NCI-H2081 treated with DMSO at 0.1 percent for 48 hours (cell line): ENCODE measurements at places on chromosomes 4 and X.

DNA sequence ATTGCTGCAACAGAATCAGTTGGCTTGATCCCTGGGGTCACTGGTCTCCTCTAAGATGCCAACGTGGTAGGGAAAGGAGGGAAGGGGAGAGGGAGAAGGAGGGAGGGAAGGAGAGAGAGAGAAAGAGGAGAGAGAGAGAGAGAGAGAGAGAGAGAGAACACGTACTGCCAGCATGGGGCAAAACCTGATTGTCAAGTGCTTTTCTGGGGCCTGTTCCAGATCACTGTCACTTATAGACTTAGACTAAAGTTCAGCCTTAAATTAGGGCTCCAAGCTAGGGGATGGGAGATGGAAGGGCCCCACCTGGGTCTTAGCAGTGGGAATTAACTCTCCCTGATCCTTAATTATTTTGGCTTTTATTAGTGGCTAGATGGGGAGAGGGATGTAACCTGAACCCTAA, 12.9 kb downstream of the SHROOM4 start:
- DNase-seq = no peak

- DNase-seq = no peak
Observed at GRCh38 chrX:32024072-32024471, 952.2 kb upstream of the FTHL17 start.

DNA sequence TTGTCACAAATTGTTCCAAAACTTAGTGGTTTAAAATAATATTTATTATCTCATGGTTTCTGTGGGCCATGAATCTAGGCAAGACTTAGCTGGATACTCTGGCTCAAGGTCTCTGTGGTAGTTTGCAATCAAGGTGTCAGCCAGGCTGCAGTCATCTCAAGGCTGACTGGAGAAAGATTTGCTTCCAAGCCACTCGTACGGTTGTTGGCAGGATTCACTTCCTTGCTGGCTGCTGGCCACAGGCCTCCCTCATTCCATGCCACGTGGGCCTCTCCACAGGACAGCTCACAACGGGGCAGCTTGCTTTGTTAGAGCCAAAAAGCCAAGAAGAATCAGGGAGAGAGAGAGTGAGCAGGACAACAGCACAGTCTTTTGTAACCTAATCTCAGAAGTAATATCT, 101.4 kb downstream of the WWC2 start:
- DNase-seq = no peak

DNA sequence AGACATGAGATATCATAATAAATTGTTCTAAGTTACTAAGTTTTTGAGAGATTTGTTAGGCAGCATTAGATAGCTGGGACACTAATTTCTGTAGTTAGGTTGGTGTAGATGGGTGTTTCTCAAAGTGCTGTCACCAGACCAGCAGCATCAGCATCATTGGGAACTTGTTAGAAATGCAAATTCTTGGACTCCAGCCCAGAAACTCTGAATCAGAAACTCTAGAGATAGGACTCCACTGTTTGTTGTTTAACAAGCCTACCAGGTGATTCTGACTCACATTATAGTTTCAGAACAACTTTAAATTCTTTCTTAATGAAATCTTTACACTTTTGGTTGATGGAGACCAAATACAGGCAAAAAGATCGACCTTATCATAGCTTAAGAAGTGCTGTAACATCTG, 173.7 kb downstream of the PABPC4L start:
- no peak for DNase-seq

DNA sequence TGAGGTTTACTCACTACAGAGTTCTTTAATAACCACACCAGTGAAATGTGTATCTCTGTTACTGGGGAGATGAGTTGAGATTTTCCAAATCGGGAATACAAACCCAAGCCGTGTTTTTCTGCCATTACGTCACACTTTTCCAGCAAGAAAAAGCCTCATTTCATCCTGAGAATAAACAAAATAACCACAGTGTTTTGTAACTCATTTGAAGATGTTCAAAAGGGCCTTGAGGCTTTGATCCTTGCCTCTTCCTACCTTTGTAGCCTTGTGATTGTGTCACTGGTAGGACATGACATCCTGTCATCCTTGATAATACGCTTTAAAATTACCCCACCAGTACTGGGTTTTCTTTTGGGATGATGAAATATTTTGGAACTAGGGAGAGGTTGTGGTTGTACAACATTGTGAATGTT, 2.9 kb downstream of the USP11 start:
- DNase-seq = no peak

DNA sequence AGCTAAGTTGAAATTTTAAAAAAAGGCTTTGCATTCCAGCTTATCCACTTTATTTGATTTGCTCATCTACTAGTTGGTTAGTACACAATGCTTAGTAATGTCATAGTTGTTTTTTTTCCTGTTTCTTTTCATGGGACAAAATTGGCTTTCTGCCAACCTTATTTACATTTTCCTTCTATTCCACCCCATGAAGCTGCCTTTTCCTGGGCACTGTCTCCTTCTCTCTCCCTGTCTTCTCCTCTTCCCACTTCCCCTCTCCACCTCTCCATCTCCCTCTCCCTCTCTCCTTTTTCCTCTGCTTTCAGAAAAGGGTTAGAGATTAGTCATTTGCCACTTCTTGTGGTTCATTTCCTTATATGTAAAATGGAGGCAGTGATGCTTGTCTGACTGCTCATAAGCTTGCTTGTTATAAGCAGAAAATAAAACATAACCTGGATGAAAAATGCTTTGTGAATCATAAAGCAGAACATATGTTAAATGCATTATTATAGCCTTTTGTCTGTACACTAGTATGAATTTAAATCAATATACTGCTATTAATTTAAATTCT, 181.9 kb downstream of the CEP135 start:
- DNase-seq = no peak

DNA sequence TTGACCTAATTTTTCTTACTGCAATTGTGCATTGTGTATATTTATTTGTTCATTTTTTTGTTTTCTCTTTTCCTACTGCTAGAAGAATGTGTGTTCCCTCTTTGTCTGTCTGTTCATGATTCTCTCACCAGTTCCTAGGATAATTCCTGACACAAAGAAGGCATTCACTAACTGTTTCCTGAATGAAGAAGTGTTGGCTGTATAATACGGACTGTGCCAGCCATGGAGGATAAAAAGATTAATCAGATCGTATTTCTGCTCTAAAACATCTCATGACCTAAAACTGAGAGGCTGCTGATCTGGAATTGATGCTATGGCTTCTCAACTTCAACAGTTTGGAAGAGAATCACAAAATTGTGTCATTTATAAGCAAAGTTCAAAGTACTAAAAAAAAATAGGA, 563.1 kb upstream of the FRG1 start:
- no peak for DNase-seq

DNA sequence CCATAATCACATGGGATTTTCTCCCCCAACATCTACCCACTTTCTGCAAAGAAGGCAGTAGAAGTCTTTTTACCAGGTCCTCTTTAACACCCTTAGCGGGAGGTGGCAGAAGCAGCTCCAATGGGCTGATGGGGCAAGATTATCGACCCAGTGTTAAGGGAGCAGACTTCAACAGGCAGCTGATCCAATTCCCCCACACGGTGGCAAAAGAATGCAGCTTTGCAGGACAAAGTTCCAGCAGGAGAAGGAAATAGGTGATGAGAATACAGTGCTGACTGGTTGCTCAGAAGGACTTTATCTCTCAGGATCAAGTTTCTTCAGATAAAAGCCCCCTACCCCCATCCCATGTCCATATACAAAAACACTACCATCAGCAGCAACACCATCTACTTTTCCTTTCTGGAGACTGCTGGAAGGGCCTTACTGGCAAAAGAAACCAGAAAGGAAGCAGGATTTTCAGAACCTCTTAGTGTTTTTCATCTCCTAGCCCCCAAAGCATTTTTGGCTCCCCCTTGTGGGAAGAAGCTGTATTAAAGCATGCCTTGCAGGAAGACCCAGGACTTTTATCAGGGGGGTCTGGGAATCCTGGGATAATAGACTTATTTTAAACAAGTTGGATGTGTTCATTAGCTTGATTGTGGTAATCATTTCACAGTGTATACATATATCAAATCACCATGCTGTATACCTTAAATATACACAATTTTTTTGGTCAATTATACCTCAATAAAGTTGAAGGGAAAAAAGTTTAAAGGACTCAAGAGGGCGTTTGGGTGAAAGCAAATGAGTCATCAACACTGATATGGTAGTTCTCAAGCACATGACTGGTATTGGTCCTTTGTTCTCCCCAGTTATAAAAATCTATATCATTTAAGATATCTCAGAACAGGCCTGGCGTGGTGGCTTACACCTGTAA, 146.4 kb downstream of the GPC3 start:
- DNase-seq = no peak

DNA sequence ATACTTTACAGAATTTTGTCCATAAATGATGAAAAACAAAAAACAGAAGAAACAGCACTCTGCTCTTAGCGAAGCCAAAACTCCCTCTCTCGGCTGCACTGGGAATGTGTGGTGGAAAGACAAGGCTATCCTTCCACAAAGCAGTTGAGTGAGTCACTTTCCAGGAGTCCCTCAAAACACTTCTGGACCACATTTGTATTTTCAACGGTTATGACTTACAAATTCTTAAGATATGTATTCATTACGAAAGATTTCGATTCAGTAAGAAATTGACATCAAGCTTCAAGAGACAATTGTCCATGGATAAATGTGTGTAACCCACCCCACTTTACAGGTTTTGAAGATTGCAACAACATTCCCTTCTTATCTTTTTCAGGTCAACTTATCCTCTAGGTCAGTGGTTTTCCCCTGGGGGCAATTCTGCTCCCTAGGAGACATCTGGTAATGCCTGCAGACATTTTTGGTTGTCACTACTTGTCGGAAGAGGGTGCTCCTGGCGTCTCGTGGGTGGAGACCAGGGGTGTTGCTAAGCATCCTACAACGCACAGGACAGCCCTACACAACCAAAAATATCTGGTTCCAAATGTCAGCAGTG, 66.7 kb upstream of the MTNR1A start:
- no peak for DNase-seq

DNA sequence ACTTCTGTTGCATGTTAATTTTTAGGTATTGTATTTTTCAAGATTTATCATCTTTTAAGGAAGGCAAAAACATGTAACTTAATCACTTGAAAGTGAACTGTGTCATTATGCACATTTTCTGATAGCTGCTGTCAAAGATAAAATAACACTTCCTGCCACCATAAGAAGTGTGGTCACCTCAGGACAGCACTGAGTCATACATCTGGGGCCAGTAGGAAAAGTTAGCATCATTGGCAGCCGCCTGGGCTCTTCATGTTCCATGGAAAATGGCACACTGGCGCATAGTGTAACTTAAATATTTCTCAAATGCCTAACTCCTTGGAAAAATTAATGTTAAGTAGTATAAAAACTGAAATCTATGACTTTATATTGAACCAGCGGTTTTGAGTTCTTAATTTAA, 24.2 kb downstream of the CNKSR2 start:
- no peak for DNase-seq

GRCh38 chrX:47530049-47530448, 31.0 kb upstream of the ARAF start:
- no peak for DNase-seq

- DNase-seq = no peak
Observed at GRCh38 chr4:5409972-5410618, 298.3 kb downstream of the EVC2 start.

DNA sequence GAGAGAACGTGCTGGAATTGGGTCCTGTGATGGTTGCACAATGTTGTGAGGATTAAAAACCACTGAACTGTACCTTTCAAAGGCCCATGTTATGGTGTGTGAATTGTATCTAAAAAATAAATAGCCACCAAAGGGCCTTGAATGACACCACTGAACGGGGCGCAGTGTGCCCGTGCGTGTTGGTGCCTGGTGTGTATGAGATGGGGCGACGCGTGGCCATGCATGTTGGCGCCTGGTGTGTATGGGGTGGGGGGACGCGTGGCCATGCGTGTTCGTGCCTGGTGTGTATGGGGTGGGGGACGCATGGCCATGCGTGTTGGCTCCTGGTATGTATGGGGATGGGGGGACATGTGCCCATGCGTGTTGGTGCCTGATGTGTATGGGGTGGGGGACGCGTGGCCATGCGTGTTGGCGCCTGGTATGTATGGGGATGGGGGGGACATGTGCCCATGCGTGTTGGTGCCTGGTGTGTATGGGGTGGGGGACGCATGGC, 66.6 kb upstream of the HELT start:
- no peak for DNase-seq

- no peak for DNase-seq
Observed at GRCh38 chr4:80307774-80308465, 27.6 kb upstream of the CFAP299 start.

DNA sequence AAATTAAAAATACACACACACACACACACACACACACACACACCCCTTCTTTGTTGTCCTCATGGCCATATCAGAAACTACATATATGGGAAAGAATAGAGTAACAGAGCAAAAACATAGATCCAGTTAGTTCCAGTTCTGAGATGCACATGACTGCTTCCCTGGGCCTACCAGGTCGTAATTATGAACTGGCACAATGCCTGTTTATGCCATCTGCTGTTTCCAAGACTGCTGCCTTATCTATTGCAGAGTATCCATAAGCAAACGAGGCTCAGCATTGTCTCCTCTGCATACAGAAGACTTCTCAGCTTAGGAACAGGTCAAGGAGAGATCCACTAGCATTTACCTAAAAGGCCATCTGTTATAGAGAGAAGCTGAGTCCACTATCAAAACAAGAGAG, 789.0 kb downstream of the TECRL start:
- peak; percentile 20 for DNase-seq

DNA sequence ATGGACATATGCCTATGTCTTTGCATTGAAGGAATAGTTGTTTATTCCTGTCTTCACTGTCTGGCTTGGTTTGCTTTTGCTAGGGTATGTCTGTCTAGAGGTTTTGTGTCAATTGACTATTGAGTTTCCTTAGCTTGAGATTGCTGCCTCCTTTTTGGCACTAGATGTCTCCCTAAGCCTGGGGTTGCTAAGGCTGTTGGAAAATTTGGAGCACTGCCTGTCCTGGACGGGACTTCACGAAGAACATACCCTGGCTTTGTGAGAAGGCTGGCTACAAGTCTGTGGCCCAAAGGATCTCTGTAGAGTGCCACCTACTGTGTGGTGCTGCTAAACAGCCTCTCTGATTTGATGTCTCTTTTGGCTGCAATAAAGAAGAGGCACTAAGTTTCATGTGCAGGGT, 183.8 kb upstream of the NUDT10 start:
- no peak for DNase-seq

GRCh38 chr4:132015321-132015720, 1133.8 kb upstream of the PCDH10 start:
- no peak for DNase-seq

- no peak for DNase-seq
Observed at GRCh38 chr4:159077702-159078495, 25.0 kb upstream of the RAPGEF2 start.

DNA sequence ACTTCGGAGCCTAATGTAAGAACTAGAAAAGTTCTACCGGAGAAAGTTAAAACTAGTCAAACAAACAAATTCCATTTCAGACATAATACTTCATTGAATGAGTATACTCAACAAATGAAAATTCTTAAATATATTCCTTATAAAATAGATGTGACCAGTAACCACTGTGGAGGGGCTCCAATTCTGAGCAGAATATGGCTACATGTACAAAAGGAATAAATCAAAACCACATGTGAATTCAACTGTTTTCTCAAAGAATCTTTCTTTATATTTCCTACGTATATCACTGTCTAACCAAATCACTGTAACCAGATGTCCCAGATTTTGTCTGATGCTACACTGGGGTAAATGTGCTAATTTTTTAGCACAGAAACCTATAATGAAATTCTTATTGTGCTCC, 49.0 kb downstream of the HTN1 start:
- DNase-seq = no peak

GRCh38 chrX:97210501-97210900, 326.8 kb downstream of the RPA4 start:
- DNase-seq = no peak

GRCh38 chr4:79495447-79495846, 87.4 kb upstream of the GK2 start:
- no peak for DNase-seq

- no peak for DNase-seq
Observed at GRCh38 chr4:144788469-144788868, 142.5 kb downstream of the HHIP start.
